Activated T-cell treated with anti-CD3 and anti-CD28 coated beads for 24 hours (primary cell): ENCODE measurements at places on chromosomes 1 and 21.

DNA sequence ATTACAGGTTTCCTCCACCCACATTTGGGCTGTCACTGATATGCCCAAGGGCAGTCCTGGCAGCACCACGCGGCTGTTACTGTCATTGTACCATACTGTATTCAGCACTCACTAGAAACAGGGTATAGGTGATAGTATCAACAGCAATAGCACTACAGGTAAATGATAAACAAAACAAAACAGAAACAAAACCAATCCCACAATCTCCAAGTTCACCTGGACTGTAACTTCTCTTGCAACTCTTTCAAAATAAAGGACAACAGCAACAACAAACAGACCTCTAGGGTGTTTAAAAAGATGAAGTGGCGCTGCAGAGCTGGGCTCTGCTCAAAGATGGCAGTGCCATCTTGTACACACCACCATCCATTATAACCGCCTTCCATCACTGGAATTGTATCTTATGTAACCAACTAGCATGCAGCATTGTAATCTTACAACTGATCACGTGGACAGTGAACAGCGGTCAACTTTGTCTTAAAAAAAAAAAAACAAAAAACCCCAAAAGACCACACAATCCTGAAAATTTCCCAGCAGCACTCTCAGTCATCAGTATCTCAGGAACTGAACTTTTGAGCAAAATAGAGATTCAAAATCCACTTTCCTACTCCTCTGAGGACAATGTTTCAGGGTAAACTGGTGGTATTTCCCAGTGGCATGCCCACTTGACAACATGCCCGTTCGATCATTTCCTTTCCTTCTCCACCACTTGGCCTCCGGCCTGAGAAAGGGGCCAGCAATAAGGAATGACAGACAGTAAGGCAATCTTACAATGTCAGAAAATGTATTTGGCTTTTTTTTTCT, 3.8 kb downstream of the IRF2BP2 start:
- no peak for DNase-seq

DNA sequence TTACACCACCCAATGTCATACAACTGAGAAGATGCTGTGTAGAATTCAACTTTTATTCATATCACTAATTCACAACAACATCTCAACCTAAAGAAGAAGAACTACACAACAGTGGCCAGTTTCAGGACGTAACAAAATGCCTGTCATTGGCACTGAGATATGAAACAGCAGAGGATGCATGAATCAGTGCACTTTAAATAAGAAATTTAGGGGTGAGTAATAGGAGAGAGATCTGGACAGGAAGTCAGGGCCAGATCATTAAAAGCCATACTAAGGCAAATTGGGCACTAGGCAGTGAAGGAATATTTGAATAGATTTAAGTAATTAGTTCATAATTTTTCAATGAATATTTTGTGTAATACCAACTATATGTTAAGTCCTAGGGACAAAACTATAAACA, 510.5 kb downstream of the PLPP3 start:
- no peak for DNase-seq

- DNase-seq: no peak
Measured at GRCh38 chr1:201889090-201889968, 631 bp downstream of the SHISA4 start.

DNA sequence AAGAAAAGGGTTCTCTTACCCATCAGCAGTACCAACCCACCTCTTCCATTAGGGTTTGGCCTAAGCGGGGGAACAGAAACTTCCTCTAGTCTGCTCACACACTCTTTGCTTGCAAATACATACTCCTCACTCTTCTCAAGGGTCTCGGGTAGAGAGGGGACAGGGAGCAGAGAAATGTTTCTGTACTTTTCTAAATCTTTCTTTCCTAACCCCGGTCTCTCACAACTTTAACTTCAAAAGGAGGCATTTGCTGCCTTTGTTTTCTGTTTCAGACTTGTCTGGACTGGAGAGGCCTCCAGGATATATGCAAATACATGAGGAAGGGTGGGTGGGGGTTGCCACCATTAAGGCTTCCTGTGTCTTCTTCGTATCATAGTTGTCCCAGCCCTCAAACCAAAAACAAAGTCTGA, 10.5 kb upstream of the LAX1 start:
- DNase-seq: no peak

DNA sequence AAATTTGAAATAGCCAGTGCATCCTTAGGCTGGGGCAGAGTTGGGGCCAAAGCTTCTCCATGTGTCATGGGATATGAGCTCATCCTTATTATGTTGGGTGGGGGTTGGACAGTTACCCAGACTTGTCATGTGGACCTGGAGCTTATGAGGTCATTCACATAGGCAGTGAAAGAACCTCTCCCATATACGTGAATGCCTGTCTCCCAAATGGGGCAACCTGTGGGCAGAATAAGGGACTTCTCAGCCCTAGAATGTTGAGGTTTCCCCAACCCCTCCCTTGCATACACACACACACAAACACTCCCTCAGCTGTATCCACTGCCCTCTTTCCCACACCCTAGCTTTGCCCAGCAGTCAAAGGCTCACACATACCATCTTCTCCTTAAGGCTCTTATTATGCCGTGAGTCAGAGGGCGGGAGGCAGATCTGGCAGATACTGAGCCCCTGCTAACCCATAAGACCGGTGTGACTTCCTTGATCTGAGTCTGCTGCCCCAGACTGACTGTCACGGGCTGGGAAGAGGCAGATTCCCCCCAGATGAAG, 2.3 kb upstream of the IVL start:
- no peak for DNase-seq

- DNase-seq: no peak
Measured at GRCh38 chr1:18326211-18326897, 154.4 kb upstream of the KLHDC7A start.
